Hematopoietic multipotent progenitor cell treated with erythropoietin and hydrocortisone succinate and interleukin-3 and kit ligand, for 4 days (in vitro differentiated cells): ENCODE measurements at places on chromosomes 11 and 22.

- DNase-seq, result no peak
Measured at GRCh38 chr22:44677353-44677840, 24.6 kb upstream of the PRR5 start.

DNA sequence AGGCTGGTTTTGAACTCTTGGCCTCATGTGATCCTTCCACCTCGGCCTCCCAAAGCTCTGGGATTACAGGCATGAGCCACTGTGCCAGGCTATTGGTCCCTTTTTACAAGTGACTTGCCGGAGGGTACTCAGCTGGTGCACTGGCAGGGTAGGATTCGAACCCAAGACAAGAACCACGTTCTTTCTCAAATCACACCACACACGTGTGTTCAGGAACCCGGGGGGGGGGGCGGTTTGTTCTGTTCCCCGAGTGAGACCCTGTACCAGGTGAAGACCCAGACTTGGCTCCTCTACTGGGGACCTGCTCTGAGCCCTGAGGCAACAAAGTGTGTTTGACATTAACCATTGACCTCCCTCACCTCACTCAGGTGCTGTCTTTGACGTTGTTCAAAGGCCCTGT is 3.8 kb upstream of the YWHAH start:
- no peak for DNase-seq

- no peak for DNase-seq
Measured at GRCh38 chr11:58121096-58121495, 4.2 kb downstream of the OR9I1 start.

- no peak for DNase-seq
Measured at GRCh38 chr11:106989078-106989455, 29.2 kb downstream of the GUCY1A2 start.

GRCh38 chr11:16784666-16785065 is 46.2 kb downstream of the C11orf58 start:
- DNase-seq, result no peak

DNA sequence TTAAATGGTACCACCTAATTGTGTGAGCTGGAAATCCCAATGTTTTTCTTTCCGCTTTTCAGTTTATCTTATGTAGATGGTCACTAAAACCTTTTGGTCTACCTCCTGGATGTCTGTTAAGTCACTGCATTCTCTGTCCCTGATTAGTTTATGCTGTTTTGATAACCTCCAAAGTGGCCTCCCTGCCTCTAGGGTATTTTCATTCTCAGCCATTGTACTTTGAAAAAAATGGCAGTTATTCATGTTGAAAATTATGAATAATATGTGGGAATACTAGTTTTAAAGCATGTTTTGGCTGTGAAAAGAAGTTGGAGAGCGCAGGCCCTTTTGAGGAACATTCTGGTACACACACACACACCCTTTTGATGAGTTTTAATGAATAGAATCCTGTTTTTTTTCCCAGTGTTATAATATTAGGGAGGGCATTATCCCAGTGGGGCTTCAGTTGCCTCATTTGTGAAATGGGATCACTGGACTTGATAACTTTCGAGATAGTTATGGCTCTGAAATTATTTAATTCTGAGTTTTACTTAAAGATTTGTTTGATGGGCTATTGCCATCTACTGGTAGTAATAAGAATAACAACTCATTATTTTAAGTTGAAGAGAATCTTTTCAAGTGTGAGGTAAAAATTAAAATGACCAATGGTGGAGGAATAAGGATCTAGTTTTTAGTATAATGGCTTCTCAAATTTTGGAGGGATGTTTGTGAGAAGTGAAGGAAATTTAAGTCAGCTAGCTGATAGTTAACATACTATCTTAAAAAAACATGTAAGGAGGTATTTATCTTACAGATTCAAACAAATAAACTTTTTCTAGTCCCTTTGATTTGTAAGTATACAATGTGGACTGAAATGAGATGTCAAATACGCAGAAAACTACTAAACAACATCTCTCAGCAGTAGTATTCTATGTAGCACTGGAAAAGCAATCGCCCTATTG is 3.9 kb downstream of the FDX1 start:
- DNase-seq, result peak; percentile 77

- no peak for DNase-seq
Measured at GRCh38 chr11:63847363-63847762, 8.5 kb downstream of the MARK2 start.

GRCh38 chr11:3802011-3802790 is 4.8 kb upstream of the NUP98 start:
- DNase-seq, result no peak

DNA sequence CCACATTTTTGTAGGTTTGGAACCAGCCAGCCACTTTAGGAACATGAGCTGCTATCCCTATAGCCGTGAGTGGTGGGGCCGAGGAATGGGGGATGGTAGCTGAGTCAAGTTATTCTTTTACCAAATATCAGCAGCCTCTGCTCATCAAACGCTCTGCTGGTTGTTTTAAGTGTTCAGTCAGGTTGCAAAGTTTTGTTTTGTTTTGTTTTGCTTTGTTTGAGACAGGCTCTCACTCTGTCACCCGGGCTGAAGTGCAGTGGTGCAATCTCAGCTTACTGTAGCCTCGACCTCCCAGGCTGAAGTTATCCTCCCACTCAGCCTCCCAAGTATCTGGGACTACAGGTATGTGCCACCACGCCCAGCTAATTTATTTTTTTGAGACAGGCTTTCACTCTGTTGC is 14.4 kb downstream of the CABIN1 start:
- DNase-seq, result no peak

GRCh38 chr11:83364500-83365045 is 78.4 kb upstream of the CCDC90B start:
- no peak for DNase-seq

GRCh38 chr11:19892876-19893275 is 180.2 kb downstream of the NAV2 start:
- no peak for DNase-seq

- peak; percentile 66 for DNase-seq
Measured at GRCh38 chr11:14454861-14455632, 44.6 kb downstream of the COPB1 start.

GRCh38 chr11:8110396-8110795 is 29.4 kb downstream of the TUB start:
- no peak for DNase-seq

- DNase-seq, result no peak
Measured at GRCh38 chr22:47625013-47625385, 862.5 kb downstream of the TBC1D22A start.

DNA sequence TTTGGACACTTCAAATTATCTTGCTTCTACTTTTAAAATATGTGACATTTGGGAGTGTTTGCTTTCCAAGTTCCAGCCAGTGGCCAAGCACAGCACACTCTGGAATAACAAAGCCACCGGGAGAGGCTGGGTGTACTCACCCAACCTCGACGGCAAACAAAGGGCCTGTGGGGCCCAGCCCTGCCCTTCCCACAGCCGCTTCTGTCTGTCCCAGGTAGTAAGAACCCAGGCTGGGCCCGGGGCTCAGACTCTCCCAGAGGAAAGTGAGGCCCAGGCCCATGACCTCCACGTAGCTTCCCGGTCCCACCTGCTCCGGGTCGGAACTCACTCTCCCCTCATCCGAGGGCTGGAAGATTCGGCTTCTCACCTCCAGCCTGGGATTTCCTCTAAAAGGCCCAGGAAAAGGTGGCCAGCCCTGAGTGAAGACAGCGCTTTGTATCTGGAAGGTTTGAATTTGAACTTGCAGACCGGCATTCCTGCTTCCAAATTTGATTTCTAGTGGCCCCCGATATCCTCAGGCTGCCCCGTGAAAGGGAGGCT is 93.5 kb downstream of the CELSR1 start:
- no peak for DNase-seq

DNA sequence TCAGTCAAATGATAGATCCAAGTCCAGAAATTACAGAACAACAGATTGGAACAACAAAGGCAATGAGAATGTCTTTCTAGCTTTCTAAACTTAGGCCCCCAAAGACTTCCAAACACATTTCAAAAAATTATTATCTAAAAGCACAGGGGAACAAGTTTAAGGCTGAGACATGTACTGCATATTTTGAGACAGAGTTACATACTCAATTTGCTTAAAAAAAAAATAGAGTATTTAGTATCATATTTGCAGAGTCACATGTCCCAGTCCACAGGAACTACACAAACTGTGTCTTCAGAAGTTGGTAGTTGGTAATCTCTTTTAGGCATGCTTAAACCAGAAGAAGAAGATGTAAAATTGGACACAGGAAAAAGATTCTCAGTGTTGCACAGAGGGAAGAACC is 127.2 kb downstream of the MAML2 start:
- peak; percentile 28 for DNase-seq

GRCh38 chr11:57787920-57788702 is 26.5 kb downstream of the CTNND1 start:
- peak; percentile 72 for DNase-seq

DNA sequence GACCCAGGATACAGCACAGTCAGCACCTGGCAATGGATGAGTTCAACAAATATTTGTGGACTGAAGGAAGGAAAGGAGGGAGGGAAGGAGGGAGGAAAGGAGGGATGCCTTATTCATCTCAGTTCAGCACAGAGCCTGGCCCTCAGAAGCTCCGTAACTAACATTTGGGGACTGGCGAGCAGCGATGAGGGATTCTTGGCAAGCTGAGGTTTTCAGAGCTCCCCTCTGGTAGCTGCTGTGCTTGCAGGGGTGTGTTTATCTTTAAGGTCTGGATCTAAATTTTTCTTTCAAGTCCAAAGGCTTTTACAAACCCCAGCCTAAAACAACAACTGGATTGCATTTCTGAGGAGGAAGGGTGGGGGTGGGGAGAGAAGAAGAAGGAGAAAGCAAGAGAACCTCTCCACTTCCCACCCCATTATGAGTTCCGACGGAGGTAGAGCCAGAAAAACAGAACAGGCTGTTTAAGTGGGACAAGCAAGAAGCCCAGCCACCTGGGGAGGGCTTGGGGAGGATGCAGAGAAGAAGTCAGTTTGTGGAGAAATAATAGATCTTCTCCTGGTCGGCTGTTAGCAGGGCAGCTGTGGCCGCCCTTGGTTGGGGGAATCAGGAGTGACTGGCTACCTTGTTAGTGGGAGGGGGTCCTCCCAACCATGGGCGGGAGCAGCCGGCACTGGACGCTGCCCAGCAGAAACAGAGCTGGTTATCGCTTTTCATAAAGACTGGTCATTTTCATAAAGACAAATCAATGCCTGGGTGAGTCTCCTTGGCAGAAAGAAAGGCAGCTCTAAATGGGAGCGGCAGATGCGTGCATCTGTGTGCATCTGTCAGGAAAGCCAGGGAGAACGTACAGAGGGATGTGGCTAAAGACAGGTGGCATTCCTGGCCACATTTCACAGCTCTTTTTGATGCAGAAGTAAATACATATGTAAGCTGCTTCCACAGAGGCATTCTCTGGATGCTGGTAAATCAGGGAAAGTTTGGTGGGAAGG is 78.0 kb downstream of the TSPAN18 start:
- DNase-seq, result no peak

DNA sequence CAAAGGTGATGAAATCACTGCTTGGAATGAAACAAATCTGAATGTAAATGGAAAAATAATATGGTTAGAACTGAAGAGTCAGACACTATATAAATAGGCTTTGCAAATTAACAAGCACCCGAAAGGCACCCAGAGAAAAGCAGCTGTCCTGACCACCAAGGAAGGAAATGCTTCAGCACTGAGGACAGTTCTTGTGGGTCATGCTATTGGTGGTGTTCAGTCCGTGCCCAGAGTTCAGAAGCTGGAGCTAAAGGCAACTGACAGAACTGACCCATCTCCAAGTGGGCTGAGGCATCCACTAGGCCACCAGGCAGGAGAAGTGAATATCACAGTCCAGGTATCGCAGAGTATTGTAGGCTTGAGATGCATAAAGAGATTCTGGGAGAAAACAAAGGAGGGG is 208.9 kb downstream of the OPCML start:
- DNase-seq, result no peak

GRCh38 chr11:10693509-10694081 is at the start of gene IRAG1:
Gene IRAG1 (minus strand): TSS chr11:10693755. CDS start chr11:10693602, 153 bp downstream.
- DNase-seq, result no peak

GRCh38 chr11:72140661-72141060 is 5.1 kb downstream of the FOLR3 start:
- no peak for DNase-seq

DNA sequence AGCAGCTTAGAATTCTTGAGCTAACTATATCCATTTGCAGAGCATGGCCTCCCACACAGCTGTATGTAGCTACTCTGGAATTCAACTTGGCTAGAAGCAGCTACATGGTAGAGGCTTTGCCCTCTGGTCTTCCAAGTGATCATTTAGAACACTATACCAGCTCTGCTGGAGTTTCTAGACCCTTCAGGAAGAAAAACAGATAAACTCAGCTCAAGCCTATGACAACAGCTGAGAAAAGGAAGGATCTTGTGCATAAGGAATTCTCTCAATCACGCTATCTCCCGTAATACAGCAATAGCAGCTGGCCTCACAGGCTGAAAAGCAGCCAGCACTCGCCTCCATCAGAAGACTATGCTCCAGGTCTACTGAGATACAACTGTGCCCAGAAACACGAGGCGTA is 50.6 kb upstream of the APOA1 start:
- no peak for DNase-seq

- peak; percentile 75 for DNase-seq
Measured at GRCh38 chr11:66579017-66579606, 10.7 kb upstream of the CTSF start.

DNA sequence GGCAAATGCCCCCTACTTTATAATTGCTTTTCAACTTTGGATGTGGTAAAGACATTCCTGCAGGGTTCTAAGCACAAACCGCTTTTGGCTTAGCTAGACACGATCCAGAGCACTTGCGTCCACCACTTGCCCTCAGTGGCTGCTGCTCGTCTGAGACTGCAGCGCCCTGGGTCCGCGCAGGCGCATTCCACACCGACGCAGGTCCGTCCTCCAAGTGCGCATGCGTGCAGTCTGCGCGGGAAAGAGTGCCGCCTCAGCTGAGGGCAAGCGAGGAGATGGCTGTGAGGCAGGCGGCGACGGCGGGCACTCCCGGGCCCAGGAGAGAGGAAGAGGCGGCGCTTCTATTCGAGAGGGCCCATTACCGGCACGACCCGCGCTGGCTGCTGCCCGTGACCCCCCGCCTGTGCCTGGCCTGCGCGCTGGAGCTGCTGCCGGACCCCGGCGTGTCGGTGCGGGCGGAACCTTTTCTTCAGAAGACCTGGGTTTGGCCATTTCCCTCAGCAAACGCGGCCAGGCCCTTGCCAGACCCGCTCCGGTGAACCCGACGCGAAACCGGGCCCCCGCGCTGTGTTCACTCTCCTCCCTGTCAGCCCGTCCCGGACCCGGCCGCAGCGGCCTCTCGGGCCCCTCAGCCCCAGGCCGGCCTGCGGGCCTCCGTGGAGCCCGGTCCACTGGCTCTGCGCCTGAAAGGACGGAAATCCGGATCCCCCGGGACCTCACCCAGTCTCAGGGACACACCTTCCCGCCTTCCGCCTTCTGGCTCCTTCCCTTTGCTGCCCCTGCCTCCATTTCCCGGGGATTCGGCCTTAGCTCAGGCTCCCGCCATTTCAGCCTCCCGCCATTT is at the start of gene MEI1:
TSS of gene MEI1 (plus strand) at position 240 of the 844 bp plus-strand sequence. CDS start at position 276, 36 bp downstream.
- DNase-seq, result peak; percentile 95

- DNase-seq, result no peak
Measured at GRCh38 chr11:3221408-3222002, 2.9 kb upstream of the MRGPRG start.
